Activated naive CD8-positive, alpha-beta T cell treated with anti-CD3 and anti-CD28 coated beads, Interleukin-2, amount 50 U/mL, for 24 hours (primary cell): ENCODE measurements at places on chromosomes 13 and 19.

GRCh38 chr19:34365463-34366401 lies 736 bp downstream of the GPI start:
- DNase-seq, result no peak

GRCh38 chr19:21610341-21610740 lies 104.9 kb downstream of the ZNF429 start:
- DNase-seq, result no peak

DNA sequence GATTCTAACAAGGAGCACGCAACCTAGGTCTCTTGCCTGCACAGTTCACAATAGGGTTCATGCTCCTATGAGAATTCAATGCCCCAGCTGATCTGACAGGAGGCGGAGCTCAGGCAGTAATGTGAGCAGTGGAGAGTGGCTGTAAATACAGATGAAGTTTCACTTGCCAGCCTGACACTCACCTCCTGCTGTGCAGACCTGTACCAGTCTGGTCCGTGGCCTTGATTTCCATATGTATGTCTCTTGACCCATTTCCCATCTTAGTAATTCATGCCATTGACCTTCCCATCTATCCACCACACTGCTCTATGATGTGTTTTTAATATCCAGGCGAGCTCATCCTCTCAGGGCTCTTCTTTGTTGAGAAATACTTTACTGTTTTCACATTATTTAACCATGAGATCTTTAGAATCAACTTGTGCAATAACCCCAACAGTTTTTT lies 95.2 kb downstream of the LRCH1 start:
- no peak for DNase-seq

DNA sequence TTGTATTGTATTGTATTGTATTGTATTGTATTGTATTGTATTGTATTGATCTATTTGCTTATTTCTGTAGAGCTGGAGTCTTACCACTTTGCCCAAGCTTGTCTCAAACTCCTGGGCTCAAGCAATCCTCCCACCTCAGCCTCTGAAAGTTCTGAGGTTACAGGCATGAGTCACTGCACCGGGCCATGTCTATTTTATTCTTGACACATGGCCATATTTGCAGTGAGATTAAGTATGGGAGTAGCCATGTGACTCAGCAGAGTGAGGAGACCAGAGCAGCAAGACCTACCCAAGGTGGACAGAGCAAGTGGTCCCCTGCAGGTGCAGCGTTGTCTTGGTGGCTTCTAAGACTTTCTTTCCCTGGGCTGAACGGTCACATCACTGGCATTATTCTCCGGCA lies 49.1 kb upstream of the UBAC2 start:
- peak; percentile 14 for DNase-seq

DNA sequence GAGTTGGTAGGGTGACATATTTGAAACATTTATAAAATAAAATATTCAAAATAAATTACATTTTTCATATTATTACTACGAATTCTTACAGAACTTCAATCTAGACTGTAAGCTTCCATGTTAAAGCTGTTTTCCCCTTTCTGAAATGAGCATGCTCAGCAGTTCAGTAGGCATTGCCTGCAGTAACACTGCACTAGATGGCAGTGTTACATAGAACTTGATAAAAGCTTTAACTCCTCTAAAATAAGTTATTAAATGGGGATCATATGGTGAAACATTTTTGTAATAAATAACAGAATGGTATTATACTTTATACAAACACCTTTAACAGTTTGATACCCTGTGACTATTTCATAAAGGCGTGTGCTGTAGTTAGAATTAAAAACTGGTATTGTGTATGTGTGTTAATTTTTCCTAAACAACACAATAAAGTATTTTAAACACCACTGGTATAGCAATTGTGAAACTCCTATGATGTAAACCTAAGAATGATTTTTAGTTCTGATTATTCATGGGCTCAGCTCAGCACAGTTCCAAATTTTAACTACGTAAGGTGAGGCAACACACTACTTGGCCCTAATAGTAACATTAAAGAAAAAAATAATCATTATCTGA lies 11.6 kb upstream of the GPR18 start:
- no peak for DNase-seq

DNA sequence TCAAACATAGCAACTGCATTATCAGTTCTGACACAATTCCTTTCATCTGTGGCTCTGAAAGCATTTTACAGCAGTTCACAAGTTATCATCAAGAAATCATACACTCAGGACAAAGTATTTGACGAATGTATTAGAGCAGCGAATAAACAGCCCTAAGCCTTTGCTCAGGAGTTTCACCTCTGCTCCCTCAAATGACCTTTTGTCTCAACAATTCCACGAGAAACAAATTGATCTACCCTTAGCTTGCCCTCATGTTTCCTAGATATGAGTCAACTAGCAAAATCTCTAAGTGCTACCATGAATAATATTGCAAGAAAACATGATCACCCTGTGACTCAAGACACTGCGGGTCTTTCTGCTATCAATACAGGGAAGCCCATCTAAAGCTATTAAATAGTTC lies 396.1 kb downstream of the EFNB2 start:
- no peak for DNase-seq

DNA sequence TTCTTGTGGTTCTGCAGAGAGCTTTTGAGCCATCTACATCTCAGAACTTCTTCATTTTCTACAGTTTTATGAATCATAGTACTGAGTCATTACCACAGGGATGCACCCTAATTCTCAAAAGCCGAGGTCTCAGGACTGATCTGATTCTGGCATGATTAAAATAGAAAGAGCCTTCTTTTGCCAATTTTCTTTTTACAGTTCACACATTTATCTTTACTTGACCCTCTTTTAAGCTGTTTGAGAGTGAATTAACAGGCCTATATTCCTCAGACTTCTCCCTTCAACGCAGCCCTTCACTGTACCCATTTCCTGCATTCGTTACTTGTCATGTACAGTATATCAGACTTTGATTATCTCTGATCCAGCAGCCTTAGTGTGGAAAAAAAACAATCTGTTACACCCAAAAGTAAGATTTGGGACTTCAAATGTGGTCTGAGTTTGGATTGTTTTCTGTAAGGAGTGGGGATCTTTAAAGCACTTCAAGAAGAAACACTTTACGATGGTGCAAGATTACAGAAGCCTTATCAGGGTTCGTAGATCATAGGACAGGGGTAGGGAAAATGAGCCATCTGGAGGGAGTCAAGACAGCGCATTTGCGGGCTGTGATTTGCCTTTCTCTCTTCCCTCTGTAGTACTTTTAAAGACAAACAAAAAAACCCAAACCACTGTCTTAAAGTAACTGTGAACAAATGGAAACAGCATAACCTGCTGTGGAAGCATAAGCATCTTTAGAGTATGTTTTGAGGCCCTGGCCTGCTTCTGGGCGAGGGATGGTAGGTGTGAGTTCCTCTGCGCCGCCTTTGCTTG lies 15.3 kb upstream of the GPR183 start:
- DNase-seq, result no peak

DNA sequence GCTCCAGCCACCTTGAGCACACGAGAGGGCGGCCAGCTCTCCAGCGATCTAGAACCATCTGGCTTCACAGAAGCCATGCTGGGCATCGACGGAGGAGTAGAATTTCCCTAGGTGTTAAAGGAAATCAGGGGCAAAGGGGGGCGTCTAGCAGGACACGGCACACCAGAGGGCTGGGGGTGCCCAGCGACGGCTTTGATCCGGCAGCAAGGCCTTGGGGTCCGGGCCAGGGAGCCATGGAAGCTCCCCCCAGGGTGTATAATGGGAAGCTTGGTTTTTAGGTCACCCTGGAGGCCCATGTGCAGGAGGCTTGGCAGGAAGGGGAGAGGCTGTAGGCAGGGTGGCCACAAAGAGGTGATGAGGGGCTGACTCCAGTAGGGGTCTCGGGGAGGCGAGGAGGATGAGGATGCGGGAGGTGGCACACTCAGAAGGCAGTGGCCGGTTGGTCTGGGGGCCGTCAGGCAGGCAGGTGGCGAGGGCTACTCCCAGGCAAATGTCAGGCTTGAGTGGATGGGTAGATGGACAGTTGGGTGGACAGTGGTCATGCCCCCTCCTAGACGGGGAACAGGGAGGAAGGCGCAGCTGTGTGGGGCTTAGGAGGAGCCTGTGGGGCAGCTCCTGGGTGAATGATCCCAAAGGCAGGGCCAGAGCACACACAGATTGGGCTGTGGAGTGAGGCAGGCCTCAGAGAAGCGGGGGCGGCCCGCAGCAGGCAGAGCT lies 5.6 kb downstream of the KMT5C start:
- no peak for DNase-seq

DNA sequence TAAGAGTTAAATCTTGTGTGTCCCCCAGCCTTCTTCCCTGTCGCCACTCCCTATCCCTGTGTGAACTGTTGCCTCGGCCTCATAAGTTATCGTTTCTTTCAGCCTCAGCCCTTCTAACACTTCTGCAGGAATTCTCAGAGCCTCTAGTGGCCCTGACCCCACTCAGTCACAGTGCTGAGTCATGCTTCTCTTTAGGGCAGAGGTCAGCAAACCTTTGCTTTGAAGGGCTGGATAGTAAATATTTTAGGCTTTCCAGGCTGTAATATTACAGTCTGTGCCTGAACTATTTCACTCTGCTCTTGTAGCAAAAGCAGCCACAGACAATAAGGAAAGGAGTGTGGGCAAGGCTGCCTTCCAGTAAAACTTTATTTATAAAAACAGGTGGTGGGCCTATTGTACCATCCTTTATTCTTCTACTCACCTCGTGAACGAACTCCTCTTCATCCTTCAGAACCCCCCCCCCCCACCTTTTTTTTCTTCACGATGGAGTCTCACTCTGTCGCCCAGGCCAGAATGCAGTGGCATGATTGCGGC lies 22.1 kb downstream of the MYO9B start:
- DNase-seq, result no peak

- no peak for DNase-seq
Observed at GRCh38 chr13:27978301-27978968, 9.3 kb upstream of the CDX2 start.

- no peak for DNase-seq
Observed at GRCh38 chr19:47601180-47601904, 7.6 kb upstream of the BICRA start.

DNA sequence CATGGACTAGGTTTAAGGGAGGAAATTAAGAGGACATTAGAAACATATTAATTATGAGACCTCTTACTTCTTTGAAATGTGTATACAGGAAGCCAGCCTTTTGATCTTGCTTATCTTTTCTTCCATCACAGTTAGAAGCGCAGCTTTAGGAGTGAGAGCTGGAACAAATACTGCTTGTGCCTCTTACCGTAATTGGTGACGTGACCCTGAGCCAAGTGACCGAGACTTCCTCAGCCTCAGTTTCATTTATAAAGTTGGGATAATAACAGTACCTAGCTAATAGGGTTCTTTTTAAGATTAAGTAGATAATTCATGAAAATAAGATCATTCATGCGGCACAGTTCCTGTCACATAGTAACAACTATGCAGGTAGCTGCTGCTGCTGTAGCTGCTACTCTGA lies 18.5 kb downstream of the FREM2 start:
- DNase-seq, result no peak
